RWPE2 (cell line): ENCODE measurements at places on chromosomes 11 and 22.
A peak's percentile ranks its signal among the peaks of the same experiment; 100 is the strongest.

GRCh38 chr11:69861901-69862300 is 42.7 kb upstream of the FGF3 start:
- DNase-seq, result no peak

GRCh38 chr11:122696662-122697061 is 41.1 kb downstream of the UBASH3B start:
- no peak for DNase-seq

GRCh38 chr11:122360875-122361274 is 244.9 kb upstream of the BLID start:
- no peak for DNase-seq

- no peak for DNase-seq
These were observed 1.3 kb downstream of the C22orf31 start for GRCh38 chr22:29060251-29060869.

GRCh38 chr22:25718135-25718840 is 23.7 kb upstream of the MYO18B start:
- no peak for DNase-seq

GRCh38 chr22:44519886-44520285 is 21.9 kb upstream of the RTL6 start:
- DNase-seq, result no peak

DNA sequence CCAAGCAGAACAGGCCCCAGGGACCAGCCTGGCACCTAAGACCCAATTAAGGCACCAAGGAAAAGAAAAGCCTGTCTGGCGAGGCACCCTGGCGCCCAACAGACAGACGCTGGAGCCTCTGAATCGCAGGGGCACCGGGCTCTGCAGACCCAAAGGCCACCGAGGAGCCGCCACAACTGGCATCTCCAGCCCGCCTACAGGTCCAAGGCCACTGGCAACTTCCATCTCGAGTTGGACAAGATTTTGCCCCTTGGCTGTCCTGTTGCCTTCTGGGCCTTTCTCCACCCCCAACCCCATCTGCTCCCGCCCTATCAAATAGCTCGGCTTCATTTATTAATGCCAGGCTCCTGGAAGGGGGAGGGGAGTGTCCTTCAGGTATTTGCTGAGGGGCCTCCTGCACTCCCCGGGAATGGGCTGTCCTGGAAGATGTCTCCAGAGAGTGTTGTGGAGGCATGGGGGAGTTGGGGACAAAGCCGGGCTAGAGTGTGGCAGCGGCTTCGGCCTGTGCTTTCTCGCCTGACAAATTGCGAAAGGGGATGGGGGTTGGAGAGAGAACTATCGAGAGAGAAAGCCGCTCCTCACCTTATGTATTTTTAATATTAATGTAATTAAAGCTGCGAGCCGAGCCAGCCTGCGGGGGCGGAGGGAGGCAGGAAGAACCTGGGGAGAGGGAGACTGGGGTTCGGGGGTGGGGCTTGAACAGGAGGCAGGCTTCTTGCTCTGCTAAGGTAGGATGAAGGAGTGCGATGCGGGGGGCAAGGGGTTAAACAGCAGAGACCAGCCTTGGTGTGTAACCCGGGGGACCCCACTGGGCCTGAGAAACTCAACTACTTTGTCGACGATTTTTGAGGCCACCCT is 2.0 kb downstream of the DSCAML1 start:
- DNase-seq, result peak; percentile 45

- DNase-seq, result no peak
These were observed 662.6 kb downstream of the NTM start for GRCh38 chr11:132033051-132033450.

- no peak for DNase-seq
These were observed 55.6 kb downstream of the ARHGEF12 start for GRCh38 chr11:120391854-120392253.

DNA sequence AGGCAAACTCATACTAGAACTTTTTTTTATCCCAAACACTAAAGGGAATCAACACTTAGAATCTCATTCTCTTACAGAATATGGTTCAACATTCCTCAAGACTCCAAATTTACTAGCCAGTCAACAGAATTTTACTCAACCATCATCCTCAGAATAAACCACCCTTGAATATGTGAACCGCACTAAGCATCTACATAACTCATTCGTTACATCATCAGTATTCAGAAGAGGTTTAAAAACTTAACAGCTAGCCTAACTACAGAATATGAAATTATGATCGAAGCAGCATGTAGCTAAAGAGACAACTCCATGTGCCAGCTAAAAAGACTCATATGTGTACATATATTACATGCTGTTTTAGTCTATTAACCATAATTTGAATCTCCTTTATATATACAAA is 47.9 kb downstream of the CLDN25 start:
- no peak for DNase-seq

DNA sequence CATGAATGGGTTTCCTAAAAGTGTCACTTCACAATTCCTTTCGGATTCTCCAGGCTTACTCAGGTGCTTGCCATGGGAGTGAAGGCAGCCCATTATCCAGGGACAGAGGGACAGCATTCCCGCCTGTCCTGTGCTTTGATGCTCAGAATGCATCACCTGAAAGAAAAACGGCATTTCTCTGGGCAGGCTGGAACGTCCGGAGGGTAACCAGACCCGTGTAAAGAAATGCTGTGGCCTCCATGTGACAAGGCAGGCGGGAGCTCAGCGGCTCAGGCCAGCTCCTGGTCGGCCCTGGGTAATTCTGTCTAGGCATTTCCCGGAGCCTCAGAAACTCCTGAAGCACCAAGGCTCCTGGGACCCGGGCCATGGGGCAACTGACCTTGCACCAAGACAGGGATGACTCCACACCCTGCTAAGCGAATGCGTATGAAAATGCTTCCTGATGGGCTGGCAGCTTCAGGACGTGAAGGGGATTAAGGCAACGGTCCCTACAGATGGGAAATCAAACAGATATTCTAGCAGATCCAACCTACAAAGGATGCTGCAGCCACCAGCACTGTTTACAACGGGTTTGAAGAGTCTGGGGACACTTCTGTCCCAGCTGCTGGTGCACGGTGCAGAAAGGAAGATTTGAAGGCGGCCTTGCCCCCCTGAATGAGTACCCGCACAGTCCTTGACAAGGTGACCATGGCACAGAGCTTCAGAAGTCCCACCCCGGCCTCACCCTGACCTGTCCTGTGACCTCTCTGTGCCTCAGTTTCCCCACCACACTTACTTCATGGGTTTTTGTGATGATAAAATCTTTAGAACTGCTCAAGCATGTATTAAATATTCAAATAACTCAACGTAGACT is 13.6 kb upstream of the FGF3 start:
- DNase-seq, result no peak

DNA sequence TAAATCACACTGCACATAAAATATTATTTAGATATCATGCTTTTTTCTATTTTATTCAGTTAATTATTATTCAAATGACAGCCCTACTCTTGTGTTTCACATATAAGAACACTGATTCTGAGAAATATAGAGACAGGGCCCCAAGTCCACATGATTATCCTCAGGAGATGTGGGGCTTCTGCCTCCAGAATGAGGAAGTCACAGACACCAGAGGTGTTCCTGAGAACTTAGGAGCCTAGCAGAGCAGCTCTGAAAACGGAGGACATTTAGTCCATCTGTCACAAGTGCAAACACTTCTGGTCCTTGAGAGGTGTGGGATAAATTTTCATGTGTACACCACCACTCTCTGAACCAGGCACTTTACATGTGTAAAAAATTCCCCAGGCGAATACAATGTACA is 26.2 kb downstream of the TRIM66 start:
- no peak for DNase-seq

GRCh38 chr22:44571566-44572413 is 73.8 kb upstream of the RTL6 start:
- peak; percentile 30 for DNase-seq

DNA sequence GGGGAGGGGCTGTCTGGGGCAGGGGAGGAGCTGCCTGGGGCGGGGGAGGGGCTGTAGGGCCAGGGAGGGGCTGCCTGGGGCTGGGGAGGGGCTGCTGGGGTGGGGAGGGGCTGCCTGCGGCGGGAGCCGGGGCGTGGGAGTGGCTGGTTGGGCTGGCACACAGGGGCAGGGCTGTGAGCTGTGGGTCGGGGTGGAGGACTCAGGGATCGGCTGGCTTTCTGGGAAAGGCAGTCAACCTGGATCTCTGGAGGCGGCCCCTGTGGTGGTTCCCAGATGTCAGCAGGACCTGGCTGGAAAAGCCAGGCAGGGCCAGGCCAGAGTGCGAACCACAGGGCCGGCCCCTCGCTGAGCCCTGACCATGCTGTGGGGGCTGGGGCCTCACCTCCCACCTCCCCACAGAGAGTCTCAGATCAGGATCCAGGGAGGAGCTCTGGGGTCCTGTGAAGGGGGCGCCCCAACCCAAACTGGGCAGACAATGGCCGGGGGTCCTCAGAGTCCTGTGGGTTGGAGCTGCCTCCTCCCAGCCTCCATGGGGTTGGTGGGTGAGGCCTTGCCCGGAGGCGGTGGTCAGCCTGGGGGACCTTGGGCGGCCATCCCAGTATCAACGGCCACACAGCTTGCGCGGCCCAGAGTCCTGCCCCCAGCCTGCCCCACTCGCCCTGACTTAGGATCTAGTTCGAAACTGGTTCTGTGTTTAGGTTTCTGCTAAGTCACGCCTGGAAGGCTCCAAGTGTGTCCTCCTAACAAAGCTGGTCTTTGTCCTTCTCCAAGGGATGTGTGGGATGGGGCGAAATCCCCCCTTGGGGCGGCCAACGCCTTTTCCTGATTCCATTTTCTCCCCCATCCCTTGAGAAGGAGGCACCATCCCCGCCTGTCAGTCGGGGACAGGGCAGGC is 1.9 kb downstream of the MUC5B start:
- DNase-seq, result peak; percentile 44

DNA sequence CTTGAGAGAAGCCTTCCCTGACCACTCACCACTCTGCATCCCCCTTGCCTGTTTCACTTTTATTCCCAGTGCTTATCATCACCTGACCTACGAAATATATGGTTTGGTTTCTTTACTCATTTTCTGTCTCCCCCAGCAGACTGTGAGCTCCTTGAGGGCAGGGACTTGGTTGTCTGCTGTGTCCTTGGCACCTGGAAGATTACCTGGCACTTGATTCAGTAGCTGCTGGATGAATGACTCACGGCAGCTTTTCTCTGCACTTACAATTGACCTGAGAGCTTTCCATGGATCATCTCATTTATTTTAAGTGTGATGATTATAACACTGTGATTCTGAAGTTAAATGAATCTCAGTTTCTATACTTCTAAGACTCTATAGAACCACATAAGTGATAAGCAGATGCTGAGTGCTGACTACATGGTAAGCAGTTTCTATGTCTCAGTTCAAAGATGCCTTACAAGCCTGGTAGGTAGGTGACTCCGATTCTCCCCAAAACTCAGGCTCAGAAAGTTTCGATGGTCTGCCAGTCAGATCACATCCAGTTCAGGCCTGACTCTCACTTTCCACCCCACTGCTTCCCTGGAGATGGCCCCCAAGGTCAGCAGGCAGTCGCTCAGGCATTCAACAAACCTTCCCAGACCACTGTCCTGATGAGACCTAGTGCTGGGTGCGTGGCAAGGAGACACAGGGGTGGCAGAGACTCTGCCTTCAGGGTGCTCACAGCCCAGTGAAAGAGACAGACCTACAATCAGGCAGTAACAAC is 11.6 kb downstream of the IL2RB start:
- no peak for DNase-seq

GRCh38 chr22:30675436-30675835 is 7.8 kb upstream of the DUSP18 start:
- no peak for DNase-seq
